Activated CD4-positive, alpha-beta T cell treated with anti-CD3 and anti-CD28 coated beads for 1 hour (primary cell): ENCODE measurements at places on chromosomes 4 and X.

GRCh38 chr4:155106629-155107028 lies 101.8 kb upstream of the NPY2R start:
- DNase-seq: no peak

- DNase-seq: no peak
Measured at GRCh38 chr4:138341739-138342415, 99.7 kb upstream of the SLC7A11 start.

DNA sequence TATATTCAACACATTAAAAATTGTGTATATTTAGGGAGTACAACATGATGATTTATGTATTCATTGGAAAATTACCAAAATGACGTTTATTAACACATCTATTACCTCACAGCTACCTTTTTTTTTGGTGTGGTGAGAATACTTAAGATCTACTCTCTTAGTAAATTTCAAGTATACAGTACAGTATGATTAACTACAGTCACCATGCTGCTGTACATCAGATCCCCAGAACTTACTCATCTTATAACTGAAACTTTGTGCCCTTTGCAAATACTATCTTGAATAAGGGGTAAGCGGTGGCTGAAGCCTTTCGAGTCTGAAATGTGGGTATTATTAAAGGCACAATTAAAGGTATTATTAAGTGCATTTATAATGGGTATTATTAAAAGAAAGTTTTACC lies 976 bp downstream of the PHKA1 start:
- DNase-seq: no peak

GRCh38 chr4:5638316-5638715 lies 70.0 kb downstream of the EVC2 start:
- no peak for DNase-seq
